Endodermal cell (in vitro differentiated cells): ENCODE measurements at places on chromosomes 2 and 18.

DNA sequence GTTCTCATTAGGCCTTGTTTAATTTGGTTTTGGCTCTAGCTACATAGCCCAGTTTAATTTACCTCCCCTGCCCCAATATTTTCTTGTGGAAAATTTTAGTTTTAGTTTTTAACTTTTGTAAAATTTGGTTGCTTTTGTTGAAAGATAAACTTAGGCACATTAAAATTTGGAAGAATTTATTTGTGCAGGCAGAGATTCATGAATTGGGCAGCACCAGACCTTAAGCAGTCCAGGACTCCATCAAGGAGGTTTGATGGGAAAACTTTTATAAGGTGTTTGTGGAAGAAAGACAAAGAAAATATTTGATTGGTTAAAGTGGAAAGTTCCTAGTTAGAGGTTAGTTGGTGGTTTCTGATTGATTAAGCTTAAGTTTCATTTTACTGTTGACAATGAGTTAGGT, 16.4 kb upstream of the PNPT1 start:
- no peak for DNase-seq

DNA sequence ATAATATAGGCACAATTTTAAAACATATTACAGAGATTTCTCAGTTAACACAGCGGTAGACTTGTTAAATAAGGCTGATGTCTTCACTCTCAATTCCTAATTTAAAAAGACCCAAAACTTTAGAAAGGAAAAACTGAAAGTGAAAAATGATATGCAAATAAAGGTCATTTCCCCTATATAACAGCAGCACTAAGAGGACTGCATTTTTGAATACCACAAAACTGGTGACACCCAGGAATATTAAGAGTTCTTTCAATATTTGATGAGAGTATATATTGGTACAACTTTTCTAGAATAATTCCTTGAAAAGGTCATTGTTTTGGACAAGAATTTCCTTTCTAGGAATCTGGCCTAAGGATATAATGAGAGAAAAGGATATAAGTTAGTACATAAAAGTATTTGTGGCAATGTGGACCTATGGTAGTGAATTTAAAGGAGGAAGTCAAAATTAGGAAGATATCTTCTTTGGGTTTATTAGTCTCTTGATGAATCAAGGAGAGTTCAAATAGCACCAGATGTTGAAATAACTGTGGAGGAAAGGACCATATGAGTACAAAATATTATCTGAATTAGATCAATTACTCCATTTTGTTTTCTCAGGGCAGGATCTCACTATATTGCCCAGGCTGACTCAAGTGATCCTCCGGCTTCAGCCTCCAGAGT, 70.3 kb downstream of the TMEM237 start:
- DNase-seq = no peak

- DNase-seq = peak; percentile 71
Observed at GRCh38 chr2:47654790-47655562, 128.0 kb upstream of the MSH6 start.

GRCh38 chr2:144233733-144234541, 286.0 kb downstream of the ZEB2 start:
- DNase-seq = no peak

- DNase-seq = no peak
Observed at GRCh38 chr2:121084130-121084680, 200.8 kb downstream of the TFCP2L1 start.

DNA sequence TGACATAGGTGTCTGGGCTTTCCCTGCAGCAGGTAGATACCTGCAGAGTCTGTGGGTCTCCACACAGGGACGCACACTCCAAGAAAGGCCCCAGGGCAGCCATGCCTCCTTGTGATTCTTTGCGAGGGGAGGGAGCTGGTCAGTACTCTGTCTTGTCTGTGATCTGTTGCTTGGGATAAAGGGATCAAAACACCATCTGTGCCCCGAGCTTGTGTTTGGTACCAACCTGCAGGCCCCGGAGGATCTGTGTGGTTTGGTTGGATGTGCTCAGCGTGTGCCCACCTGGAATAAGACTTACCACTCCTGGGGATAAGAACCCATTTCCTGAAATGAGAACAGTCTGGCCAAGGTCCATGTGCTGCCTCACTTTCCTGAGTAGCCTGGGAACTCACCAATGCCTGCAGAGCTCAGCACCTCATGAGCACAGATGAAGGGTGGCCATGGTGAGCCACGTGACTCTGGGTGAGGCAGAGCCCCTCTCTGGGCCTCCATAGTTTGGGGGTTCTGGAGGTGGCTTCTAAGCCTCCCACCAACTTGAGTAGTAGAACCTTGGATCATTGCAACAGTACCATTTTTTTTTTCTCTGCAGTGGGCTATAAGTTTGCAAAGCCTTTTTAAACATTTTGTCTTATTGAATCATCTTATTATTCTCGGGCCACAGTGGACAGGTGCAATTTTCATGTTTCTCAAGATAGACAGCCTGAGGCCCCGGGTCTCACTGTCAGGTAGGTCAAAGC, 134.8 kb downstream of the DDX1 start:
- no peak for DNase-seq

GRCh38 chr2:42959234-42960001, 167.0 kb upstream of the HAAO start:
- peak; percentile 42 for DNase-seq

DNA sequence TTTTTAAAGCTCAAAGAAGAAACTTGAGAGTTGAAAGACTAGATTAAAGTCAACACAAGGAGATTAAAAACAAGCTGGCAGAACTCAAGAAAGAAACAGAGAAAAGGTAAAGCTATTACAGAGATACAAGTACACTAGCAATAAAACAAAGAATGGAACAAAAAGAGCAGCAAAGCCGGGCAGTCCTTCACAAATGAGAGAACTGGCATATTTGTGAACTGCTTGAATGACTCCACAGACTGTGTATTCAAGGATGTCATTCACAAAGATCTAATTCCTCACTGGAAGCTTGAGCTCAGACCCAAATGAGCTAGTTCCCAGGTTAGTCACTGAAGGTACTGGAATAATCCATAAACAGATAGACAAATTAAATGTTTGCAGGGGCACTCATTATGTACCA, 318.0 kb downstream of the MYCN start:
- peak; percentile 16 for DNase-seq

DNA sequence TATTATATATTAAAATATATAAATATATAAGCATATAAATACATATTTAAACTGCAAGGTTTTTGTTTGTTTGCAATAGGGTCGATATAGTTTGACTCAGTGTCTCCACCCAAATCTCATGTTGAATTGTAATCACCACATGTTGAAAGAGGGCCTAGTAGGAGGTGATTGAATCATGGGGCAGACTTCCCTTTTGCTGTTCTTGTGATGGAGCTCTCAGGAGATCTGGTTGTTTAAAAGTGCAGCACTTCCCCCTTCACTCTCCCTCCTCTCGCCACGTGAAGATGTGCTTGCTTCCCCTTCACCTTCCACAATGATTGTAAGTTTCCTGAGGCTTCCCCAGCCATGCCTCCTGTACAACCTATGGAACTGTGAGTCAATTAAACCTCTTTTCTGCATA, 2137.3 kb upstream of the CELF4 start:
- no peak for DNase-seq

DNA sequence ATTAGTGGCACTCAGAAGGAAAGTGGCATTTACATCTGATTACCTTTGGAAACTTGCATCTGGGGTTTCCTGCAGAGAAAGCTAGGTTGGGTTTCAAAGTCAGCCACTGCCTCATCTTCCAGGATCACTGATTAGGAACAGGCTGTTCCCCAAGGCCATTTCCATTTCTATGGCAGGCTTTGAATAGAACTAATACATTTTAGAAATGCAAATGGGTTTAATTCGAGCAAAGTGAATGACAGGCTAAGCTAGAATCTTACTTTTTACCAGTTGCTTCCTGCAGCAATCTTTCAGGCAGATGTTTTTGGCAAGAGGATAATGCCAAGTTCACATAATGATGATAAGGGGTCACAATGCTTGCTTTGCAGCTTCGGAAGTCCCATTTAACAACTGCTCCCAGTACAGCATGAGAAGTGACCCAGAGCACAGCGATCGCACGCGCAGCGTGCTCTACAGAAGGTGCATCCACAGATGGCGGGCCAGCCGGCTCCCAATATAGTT, 336.7 kb downstream of the LPIN1 start:
- peak; percentile 59 for DNase-seq

- DNase-seq = no peak
Observed at GRCh38 chr18:46436621-46437020, 220.4 kb downstream of the LOXHD1 start.

- DNase-seq = peak; percentile 77
Observed at GRCh38 chr2:173347305-173348168, 7.1 kb upstream of the CDCA7 start.

DNA sequence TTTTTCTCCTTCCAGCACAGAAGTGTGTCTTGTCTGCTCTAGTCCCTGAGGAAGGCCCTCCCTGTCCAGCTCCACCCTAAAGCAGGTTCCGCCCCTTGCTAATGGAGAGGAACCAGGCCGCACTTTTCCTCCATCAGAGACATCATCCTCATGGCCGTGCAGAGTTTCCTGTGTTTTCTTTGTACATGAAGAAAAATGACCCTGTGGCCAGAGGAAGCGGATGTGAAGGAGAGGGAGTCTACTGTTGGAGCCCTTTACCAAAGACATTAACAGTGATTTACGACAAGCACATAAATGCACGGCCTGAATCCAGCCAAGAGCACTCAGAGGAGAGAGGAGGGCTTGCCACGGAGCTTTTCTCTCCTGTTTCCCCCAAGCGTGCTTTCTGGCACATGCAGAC, 109.5 kb downstream of the RNF144A start:
- DNase-seq = no peak

GRCh38 chr2:67649331-67650261, 252.5 kb downstream of the ETAA1 start:
- DNase-seq = peak; percentile 44

DNA sequence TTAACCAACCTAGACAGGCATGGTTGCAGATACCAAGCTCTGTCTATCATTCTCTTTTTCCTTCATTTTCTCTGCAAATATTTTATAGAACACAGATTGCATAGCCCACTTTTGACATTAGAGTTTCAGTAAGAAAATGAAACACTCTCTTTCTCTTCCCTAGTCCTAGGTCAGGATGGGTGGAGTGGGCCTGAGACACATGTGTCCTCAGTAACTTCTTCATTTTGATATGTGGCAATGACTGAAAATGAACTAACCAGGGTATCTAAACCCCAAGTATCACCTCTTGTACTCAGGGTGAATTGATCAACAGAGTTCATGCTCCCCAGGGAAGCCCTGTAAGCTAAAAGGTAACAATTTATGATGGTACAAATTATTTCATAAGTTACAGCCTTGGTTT, 37.0 kb upstream of the KYNU start:
- DNase-seq = no peak

DNA sequence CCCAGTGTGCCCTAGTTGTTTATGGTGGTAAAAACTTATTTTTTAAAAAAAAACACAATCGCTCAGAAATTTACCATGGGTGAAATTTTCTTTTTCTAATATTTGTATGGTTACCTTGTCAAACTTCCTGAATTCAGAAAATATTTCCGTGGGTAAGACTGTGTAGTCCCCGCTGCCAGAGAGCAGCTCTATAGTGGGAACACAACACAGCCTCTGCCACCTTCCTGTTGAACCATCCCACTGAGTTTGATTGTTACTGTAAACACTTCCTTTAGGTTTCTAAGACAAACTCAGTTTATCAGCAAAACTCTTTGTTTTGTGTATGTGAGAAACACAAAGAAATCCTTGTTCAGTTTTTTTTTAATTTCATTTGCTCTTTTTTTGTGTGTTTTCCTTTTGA, 17.9 kb downstream of the DNAH6 start:
- no peak for DNase-seq

GRCh38 chr2:151983221-151983620, 115.6 kb downstream of the CACNB4 start:
- DNase-seq = no peak

DNA sequence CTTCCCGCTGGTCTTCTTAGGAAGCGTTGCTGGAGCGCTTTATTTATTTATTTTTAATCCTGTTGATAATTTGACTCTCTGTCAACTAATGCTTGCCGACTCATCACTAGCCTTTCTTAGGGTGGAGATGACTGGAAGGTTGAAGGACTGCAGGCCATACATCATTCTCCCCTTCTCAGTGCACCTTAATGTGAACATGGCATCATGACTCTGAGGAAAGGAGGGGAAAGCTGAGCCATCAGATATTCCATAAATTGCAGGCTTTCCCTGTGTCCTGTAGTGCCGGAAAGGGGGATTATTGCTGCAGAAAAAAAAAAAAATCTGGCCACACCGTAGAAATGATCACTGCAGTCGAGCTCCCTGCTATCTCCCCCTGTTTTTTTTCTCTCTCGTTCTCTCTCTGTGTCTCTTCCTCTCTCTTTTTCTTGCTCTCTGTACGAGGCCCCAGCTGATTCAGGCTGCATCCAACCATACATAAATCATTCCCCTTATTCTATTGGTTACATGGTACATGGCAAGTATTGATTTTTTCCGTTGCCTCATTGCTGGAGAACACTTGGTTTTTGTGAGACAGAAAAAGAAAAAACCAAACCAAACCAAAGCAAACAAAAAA, 125.8 kb upstream of the EFEMP1 start:
- DNase-seq = no peak

GRCh38 chr18:12044591-12044990, 49.1 kb upstream of the ANKRD62 start:
- no peak for DNase-seq

DNA sequence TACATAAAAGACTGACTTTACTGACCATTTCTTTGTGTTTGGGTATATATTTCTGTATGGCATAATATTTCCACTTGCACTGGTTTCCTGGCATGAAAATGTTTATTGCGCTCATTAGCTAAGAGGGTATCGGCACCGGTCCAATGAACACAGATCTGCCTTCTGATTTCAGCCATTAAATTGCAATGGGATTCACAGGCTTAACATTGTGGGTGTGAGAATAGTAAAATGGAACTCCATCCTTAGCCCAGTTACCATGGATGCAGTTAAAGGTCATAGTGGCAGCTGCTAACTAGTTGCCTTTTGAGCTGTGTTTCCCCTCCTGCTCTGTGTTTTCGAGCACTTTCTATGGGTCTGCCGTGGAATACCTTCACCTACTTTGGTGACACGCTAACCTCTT, 352.6 kb upstream of the POU3F3 start:
- no peak for DNase-seq

DNA sequence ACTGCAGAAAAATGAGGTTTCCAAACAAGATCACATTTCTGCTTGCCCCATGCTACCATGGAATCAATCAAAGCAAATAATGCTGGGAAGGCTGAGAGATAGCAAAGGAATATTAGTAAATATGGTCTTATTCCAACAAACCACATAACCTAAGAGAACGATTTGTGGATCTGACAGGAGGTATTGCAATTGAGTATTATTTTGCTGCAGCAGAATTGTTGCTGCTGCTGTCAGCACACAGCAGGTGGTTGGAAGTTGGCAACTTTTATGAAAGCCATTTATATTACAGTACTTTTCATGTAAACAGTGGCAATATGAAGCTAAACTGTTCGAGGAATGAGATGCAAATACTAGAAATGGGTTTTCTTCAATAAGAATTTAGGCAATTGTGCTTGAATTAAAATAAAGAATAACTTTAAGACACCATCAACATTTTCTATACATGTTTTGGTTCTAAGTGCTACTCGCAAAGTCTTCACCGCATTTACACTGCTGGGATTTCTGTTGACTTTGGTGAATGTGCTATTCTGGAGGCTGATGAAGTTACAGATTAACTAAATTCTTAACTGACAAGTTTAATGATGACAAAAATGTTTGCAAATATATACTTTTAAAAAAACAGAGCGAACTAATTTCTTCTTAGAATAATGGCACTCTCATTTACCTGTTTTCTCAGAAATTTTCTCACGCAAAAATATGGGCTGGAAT, 1285.7 kb downstream of the CNTNAP5 start:
- DNase-seq = no peak

GRCh38 chr2:113268621-113269360, 9.9 kb downstream of the PAX8 start:
- DNase-seq = no peak

- DNase-seq = no peak
Observed at GRCh38 chr2:238525990-238526389, 99.3 kb downstream of the ASB1 start.

GRCh38 chr2:76861708-76862107, 660.5 kb downstream of the LRRTM4 start:
- no peak for DNase-seq
